ENCODE measurements at places on chromosomes 5 and 9.

GRCh38 chr5:55742778-55743177, 4.9 kb downstream of the DDX4 start:
- no peak for DNase-seq

DNA sequence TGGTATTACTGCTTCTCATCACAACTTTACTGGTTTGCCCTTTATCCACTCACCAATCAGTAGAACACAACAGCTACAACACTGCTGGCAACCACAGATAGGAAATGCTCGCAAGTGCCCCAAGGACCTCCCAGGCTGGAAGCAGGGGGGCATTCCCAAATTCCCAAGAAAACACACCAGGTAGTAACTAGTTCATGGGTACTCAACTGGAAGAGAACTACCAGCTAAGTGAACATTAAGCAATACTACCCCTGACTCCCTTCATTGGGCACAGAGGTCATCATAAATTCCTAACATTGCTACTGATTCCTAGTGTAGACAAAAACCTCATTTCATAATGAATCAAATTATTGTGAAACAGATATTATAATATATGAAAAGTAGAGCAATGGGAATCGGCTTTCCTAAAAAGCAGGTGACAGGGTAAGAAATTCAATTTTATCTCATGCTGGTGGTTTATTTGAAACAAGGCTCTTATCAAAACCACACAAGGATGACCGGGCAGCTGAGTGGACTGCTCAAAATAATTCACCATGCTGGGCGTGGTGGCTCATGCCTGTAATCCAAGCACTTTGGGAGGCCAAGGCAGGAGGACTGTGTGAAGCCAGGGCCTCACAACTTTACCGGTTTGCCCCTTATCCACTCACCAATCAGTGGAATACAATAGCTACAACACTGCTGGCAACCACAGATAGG, 81.6 kb downstream of the TLE1 start:
- no peak for DNase-seq

DNA sequence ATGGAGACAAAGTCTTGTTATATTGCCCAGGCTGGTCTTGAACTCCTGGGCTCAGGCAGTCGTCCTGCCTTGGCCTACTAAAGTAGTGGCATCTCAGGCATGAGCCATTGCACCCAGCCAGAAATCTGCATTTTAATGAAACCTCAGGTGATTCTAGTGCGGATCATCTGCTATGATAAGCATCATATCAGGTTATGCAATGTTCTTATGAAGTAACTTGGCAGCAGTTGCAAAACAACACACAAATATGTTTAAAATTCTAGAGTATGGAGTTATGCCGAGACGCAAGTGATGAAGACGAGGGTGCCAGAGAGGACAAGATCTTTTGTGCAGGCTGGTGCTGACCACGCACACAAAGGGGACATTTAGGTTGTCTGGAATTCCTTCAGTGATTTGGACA, 153.2 kb upstream of the MEF2C start:
- DNase-seq = no peak

DNA sequence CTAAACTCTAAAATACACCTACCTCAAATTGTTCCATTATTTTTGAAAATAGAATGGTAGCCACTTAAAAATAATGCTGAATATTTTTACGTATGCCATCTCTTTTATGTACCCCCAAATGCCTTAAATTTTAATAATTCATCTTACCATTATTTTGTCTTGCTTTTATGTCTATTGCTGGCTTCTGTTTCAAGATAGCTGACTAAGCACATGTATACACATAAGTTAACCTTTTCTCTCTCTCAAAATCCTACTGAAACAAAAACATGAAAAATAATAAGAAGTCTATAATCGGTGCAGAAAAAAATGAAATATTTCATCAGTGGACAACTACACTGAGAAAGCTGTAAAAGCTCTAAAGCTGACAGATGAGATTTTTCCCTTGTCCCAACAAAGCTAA, 652.0 kb upstream of the ZNF608 start:
- DNase-seq = no peak

DNA sequence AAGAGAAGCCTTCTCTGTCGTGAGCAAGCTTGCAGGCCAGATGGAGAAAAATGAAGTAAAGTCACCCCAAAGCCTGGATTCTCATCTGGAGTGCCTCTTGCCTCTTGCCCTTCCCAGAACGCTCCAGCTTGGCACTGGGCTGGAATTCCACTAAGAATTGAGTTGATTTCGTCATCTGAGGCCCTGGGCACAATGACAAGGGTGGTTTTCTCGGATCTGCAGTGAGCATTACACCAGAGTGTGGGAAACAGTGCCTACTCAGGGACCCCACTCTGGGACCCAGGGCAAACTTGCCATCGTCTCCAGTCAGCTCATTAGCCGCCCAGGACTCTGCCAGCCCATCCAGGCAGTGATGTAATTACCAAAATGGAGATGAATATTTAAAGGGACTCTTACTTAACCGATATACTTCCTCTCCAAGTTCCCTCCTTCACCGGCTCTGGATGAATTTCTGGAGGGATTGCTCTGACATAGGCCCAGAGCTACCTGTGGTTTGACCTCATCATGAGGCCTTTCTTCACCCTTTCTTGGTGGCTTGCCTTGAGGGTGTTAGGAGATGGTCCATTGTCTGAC, 44.7 kb upstream of the LCP2 start:
- no peak for DNase-seq

DNA sequence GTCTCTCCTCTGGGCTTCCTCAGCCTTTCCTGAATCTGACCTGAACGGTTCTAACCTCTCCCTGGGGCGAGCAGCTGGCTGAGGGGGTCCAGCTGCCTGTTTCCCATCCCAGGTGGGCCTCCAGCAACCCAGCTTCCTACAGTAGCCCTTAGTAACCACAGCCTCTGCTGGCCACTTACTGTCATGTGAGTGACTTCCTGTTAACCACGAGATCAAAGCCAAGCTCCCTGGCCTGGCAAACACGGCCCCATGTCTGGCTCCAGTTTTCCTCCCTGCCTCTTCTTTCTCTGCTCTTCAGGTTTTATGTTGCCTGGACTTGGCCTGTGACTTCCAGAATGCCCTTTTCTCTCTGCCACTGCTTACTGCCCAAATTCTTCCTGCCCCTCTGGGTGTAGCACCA, 47.2 kb upstream of the DAB2IP start:
- DNase-seq = no peak

All from right cardiac atrium (tissue), 5 donors.